ENCODE measurements at places on chromosomes 1 and 21. TPM values are rescaled to one million over a fixed set of nuclear protein-coding genes. Genes with fewer than 3 reads are reported as not detected.

The GNAT2 gene
- total RNA-seq = not detected

DNA sequence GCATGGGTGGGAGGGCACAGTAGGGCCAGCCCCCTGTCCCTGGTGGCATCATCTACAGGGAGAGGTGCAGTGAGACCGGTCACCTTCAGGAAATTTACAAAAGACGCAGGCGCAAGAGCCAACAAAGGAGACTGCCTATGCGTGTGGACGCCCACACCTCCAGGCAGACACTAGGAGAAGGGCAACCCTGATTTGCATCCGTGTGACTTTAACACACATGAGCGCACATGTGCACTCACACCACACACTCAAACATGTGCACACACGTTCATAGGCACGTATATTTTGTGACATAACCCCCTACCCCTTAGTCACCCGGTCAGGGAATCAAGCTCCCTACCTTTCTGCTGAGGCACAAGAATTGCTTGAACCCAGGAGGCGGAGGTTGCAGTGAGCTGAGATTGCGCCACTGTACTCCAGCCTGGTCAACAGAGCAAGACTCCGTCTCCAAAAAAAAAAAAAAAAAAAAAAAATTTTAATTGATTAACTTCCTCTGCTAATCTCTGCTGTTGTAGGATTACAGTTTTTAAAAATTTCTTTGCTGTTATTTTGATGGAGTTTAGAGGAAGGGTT lies 84.7 kb upstream of the SLC25A33 start:
- no peaks in the 10 kb centered on the region for H3K27me3 ChIP-seq
- no peak overlapping the region for H3K4me3 ChIP-seq
- H3K36me3 ChIP-seq = no peaks in the 10 kb centered on the region
- DNase-seq = no peak
- H3K27ac ChIP-seq = no peak overlapping the region
- peaks cover 4% of the 10 kb centered on the region for H3K4me1 ChIP-seq

The NUF2 gene
- total RNA-seq = not detected

DNA sequence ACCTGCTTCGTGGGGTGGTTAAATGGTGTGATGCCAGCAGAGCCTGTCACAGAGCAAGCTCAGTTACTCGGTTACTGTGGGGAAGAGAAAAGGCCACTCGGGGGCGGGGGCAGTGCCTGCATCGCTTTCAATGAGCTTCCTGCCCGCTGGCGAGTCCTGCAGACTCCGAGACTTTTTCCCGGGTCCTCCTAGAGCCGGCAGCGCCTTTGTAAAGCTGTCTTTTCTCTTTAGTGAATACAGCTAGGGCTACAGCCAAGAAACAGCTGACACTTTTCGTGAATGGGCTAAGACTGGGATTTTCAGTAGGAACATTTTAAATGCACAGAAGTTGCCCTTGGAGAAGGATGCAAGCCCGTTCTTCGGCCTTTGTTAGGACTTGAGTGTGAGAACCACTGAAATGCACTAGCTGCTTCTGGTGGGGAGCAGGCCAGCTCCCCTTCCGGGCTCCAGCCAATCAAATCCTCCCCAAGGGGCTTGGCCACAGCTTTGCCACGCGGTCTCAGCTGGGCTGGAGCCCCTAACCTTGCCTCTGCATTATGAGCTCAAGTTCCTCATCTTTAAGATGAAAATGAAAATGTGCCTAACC lies 23.4 kb upstream of the EFHD2 start:
- no peaks in the 10 kb centered on the region for H3K36me3 ChIP-seq
- no peaks in the 10 kb centered on the region for H3K27me3 ChIP-seq
- DNase-seq = no peak
- H3K4me3 ChIP-seq = no peak overlapping the region
- H3K4me1 ChIP-seq = no peaks in the 10 kb centered on the region
- no peak overlapping the region for H3K27ac ChIP-seq

The SLC25A34 gene
- total RNA-seq = 5.7 TPM

- no peak overlapping the region for H3K27ac ChIP-seq
- no peaks in the 10 kb centered on the region for H3K36me3 ChIP-seq
- no peak overlapping the region for H3K4me3 ChIP-seq
- no peaks in the 10 kb centered on the region for H3K4me1 ChIP-seq
Observed at GRCh38 chr1:212218911-212219310, 66.3 kb upstream of the PPP2R5A start.

The CFAP126 gene
- not detected for total RNA-seq

DNA sequence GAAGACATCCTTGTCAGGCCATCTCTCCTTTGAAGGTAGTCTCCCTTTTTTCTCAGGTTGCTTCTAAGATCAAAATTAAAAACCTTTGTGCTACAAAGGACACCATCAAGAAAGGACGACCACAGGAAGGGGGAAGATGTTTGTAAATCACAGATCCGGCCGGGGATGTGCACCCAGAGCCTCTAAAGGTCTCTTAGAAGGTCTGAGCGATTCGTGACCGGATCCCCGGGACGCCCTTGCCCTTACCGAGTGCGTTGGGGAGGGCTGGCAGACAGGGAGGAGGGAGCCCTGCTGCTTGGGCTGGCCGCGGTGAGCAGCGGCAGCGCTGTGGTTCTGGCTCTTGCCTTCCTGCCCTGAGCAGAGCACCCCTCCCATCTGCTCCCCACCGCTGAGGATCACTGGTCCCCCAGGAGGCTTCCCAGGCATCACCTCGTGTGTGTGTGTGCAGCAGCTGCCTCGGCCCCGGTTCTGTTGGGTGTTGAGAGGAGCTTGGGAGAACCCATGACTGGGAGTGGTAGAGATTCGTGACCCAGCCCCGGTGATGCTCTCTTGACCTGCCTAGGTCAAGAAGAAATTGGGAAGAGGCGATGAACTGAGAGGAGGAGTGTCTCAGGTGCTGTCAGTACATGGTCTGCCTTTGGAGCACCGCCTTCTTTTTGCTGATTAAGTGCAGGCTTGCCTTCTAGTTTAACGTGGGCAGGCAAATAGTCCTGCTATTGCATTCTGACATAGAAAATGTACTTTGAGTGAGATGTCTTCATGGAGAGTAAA lies 34.5 kb downstream of the AGPAT3 start:
- DNase-seq = no peak
- H3K4me1 ChIP-seq = no peaks in the 10 kb centered on the region
- no peaks in the 10 kb centered on the region for H3K27me3 ChIP-seq
- peaks cover 3% of the 10 kb centered on the region for H3K36me3 ChIP-seq

DNA sequence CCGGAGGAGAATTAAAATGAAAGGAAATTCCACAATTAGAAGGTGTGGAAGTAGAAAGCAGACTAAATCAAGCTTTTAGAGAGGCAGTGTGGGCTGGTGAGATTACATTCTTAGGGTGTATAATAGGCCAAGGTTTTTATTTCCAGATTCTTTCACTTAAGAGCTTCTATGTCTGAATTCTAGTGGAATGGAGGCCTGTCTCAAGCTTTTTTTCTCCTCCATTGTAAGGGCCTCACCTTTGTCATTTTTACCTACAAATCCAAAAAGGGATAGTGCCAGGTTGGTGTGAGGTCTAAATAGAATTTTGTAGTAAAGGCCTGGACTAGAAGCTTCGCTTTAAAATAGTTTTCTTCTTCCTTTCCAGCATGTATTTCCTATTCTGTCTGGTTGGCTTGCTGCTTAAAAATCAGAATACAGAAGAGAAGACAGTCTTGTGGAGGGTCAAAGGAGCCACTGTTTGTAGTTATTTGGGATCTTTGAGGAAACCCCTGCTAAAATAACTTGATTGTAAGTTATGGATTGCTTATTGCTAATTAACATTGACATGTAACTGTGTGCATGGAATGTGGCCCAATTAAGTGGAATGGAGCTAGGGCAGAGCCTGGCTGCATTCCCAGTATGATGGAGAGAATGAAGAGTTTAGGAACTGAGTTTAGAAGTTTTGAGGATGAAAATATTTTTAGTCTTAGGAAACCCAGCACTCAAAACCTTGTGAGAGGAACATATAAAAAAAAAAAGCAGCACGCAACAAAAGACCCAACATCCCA lies 162.5 kb upstream of the B3GALT2 start:
- no peaks in the 10 kb centered on the region for H3K27me3 ChIP-seq
- H3K36me3 ChIP-seq = no peaks in the 10 kb centered on the region
- H3K27ac ChIP-seq = no peak overlapping the region
- DNase-seq = no peak
- no peaks in the 10 kb centered on the region for H3K4me1 ChIP-seq

DNA sequence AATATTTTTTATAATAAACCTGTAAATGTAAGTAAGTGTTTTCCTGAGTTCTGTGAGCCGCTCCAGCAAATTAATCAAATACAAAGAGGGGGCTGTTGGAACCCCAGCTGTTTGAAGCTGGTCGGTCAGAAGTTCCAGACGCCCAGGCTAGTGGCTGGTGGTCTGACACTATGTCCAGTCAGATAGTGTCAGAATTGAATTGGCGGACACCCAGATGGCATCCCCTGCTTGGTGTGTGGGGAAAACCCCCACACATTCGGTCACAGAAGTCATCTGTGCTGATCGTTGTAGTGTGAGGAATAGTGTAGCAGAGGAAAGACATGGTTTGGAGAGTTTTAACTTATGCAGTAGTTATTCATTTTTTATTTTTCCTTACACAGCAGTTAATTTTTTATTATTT lies 32.4 kb downstream of the TBCE start:
- no peak overlapping the region for H3K27ac ChIP-seq
- DNase-seq = no peak

- H3K27me3 ChIP-seq = no peaks in the 10 kb centered on the region
- no peak overlapping the region for H3K4me3 ChIP-seq
- peak overlapping the region; percentile 94 for H3K27ac ChIP-seq
- peaks cover 67% of the 10 kb centered on the region for H3K4me1 ChIP-seq
- no peaks in the 10 kb centered on the region for H3K36me3 ChIP-seq
- peak; percentile 94 for DNase-seq
Observed at GRCh38 chr1:21904704-21905520, 32.2 kb downstream of the HSPG2 start.

All from ascending aorta (tissue), 2 donors.